ENCODE measurements at places on chromosomes 2 and 18.

GRCh38 chr2:28393114-28393836 is 617 bp downstream of the FOSL2 start:
- H3K4me3 ChIP-seq, result peak overlapping the region; percentile 66
- H3K36me3 ChIP-seq, result no peaks in the 10 kb centered on the region
- H3K27me3 ChIP-seq, result peaks cover 31% of the 10 kb centered on the region
- H3K4me1 ChIP-seq, result peaks cover 1% of the 10 kb centered on the region
- H3K27ac ChIP-seq, result no peak overlapping the region

GRCh38 chr2:157946919-157947557 is 70.9 kb upstream of the ACVR1 start:
- H3K4me1 ChIP-seq, result no peaks in the 10 kb centered on the region
- no peaks in the 10 kb centered on the region for H3K36me3 ChIP-seq
- DNase-seq, result no peak
- H3K27me3 ChIP-seq, result no peaks in the 10 kb centered on the region
- H3K27ac ChIP-seq, result no peak overlapping the region

DNA sequence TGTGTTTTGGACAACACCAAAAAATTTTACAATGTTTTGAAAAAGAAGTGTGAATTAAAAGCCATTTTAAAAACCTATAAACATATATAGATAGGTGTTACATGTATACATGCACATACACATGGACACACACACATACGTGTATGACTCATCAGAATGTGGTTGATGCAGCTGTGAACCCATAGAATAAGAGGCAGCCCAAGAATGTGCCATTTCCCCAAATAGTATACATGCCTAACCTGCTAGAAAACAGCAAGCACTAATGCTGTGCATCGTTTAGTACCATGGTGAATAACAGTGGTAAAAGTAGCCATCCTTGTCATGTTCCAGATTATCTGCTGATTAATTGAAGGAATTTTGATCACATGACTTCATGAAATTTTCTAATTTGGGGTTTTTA is 149.0 kb downstream of the DSEL start:
- no peaks in the 10 kb centered on the region for H3K4me1 ChIP-seq
- H3K36me3 ChIP-seq, result no peaks in the 10 kb centered on the region
- DNase-seq, result no peak
- no peak overlapping the region for H3K27ac ChIP-seq

DNA sequence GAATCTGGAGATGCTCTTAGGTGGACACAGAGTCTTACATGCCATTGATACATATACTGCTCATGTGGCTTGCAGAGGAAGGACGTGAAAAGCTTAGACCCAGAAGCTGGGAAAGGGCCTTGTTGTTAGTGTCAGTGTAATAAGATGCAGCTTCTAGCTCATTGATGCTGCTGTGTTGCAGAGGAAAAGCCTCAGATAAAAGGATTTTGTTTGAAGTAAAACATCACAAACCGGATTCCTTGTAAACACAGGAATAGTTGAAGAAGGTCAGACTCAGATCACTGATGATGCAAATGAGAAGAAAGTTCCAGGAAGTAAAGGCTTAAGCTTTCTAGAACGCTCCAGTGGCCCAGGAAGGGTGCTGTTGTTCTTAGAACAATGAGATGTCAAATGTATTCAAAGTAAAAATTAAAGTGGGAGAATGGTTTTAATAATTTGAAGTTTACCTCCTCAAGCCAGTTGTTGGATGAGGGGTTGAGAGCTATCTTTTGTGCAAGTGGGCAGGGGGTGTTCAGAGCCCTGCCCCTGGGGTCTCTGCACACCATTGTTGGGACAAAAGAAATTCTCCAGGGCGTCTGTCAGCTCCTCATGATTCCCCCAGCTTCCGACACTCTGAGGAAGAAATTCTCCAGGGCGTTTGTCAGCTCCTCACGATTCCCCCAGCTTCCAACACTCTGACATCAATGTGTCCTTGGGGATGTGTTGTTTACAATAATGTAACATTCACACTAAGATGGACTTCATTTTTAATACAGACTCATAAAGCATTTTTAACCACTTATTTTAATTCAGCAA is 61.3 kb upstream of the CHMP1B start:
- no peaks in the 10 kb centered on the region for H3K36me3 ChIP-seq
- H3K4me1 ChIP-seq, result peaks cover 3% of the 10 kb centered on the region
- no peak for DNase-seq
- no peak overlapping the region for H3K4me3 ChIP-seq
- H3K27me3 ChIP-seq, result no peaks in the 10 kb centered on the region

DNA sequence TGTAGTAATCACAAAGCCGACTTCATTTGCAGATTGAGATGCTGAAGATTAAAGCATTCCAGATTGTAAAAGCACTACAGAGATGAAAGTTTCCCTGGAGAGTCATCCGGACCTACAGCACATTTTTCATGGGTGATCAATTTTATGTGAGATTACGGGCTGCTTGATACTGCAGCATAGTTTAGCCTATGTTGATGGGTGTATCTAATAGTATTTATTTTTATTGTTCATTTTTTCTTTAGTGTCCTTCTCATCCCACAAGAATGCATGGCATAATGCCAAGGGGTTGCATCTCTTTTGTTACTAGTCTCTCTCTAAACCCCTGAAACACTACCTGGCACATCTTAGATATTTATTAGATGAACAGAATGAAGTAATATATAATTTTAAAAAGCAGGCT is 240.4 kb downstream of the MBD2 start:
- no peaks in the 10 kb centered on the region for H3K27me3 ChIP-seq
- DNase-seq, result no peak
- no peaks in the 10 kb centered on the region for H3K4me1 ChIP-seq
- H3K27ac ChIP-seq, result no peak overlapping the region
- H3K4me3 ChIP-seq, result no peak overlapping the region

GRCh38 chr2:50133766-50134165 is 898.2 kb downstream of the NRXN1 start:
- H3K4me1 ChIP-seq, result no peaks in the 10 kb centered on the region
- H3K27me3 ChIP-seq, result no peaks in the 10 kb centered on the region
- no peak overlapping the region for H3K4me3 ChIP-seq
- no peaks in the 10 kb centered on the region for H3K36me3 ChIP-seq
- no peak overlapping the region for H3K27ac ChIP-seq
- DNase-seq, result no peak

- no peaks in the 10 kb centered on the region for H3K4me1 ChIP-seq
- no peaks in the 10 kb centered on the region for H3K27me3 ChIP-seq
- no peaks in the 10 kb centered on the region for H3K36me3 ChIP-seq
- no peak overlapping the region for H3K27ac ChIP-seq
Observed at GRCh38 chr18:35128675-35129074, 87.5 kb downstream of the MAPRE2 start.

DNA sequence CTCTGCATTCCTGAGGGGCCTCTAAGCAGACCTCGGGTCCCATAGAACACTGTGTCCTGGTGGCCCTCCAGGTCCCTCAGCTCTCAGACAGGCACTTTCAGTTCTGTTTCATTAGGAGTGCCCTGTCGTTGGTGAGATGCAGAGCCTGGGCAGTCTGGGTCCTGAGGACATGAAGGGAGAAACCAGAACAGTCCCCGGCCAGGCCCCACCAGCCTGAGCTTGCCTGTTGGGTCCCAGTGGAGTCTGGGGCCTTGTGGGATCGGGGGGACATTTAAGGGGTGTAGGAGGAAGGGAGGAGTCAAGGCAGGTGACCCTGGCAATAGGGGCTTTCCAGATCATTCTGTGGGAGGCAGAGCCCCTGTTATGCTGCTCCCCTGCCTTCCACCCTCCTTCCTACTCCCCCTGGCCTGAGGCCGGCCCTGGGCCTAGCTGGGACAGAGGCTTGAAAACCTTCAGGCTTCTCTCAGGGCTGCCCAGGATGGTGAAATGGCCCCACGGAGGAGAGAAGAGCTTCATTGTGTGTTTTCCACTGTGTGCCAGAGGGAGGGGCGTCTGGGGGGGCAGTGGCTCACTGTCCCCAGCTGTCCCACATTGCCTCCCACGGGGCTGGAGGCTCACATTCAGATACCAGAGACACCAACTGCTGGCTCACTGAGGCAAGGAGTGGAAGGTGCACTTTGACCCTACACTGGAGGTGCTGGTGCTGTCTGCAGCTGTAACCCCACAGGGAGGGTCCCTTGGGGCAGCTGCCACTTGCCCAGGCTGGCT is 26.6 kb upstream of the CATIP start:
- H3K4me1 ChIP-seq, result peaks cover 5% of the 10 kb centered on the region
- DNase-seq, result no peak
- H3K27me3 ChIP-seq, result no peaks in the 10 kb centered on the region
- H3K27ac ChIP-seq, result no peak overlapping the region
- H3K36me3 ChIP-seq, result no peaks in the 10 kb centered on the region

- no peak overlapping the region for H3K27ac ChIP-seq
- peaks cover 4% of the 10 kb centered on the region for H3K4me1 ChIP-seq
- no peak overlapping the region for H3K4me3 ChIP-seq
- peaks cover 10% of the 10 kb centered on the region for H3K27me3 ChIP-seq
Observed at GRCh38 chr18:48402953-48403352, 6.2 kb downstream of the ZBTB7C start.

DNA sequence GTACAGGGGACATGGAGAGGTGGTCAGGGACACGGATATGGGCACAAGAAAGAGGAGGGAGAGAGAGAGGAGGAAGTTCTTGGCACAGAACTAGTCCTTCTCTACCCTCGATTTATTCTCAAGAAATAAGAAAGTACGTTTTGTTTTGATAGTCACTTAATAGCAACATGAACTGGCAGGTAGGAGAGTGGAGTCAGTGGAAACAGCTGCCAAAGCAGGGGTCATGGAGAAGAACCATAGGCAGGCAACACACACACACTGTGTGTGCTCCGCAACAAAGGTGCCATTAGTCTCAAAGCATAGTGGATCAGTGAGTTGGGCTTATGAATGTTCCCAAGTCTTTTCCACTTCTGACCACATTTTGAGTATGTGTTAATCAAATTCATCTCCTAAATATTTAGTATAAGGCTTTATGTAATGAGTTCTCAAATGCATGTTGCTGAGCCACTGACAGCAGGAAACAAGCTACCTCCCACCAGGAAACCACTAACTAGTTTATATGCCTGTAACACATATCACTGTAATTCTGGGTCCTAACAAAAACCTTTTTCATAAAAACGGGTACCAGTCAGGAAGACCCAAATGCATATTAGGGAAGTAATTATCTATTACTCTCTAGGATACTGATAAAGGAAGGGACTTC is 41.1 kb downstream of the IWS1 start:
- DNase-seq, result no peak
- no peak overlapping the region for H3K27ac ChIP-seq
- H3K4me3 ChIP-seq, result no peak overlapping the region
- peaks cover 29% of the 10 kb centered on the region for H3K36me3 ChIP-seq

DNA sequence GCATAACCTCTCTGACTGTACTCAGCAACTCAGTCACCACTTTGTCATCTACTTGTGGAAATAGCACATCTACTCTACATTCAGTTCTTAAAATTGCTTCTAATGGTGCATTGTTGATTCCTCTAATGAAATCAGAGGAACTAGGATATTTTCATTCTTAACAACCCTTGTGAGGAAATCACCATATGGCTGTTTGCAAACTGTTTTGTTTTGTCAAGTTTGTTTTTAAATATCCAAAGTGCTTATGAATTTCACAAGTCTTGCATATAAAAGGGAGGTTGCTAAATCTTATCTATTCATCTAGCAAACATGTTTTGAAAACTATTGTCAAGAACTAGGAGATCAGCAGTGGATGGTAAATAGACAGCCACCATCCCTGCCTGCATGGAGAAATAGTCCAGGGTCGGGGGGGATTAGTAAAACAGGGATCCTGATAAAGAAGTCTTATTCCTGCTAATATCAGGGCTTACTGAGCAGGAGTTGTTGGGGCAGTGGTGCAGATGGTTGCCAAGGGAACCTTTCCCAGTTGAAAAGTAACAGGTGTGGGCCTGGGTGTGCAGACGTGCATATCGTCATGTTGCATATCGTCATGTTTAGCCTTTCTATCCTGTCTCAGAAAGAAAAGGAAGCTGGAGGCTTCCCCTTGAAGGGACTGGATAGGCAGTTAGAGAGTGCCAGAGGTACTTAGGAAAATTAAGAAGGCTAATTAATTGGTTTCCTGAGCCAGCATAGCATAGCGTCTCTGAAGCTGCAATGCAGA is 7.5 kb upstream of the MYO3B start:
- no peak overlapping the region for H3K27ac ChIP-seq
- H3K36me3 ChIP-seq, result no peaks in the 10 kb centered on the region
- no peaks in the 10 kb centered on the region for H3K27me3 ChIP-seq
- no peak overlapping the region for H3K4me3 ChIP-seq
- DNase-seq, result no peak

GRCh38 chr2:113685471-113685870 is 58.4 kb downstream of the RABL2A start:
- H3K27me3 ChIP-seq, result no peaks in the 10 kb centered on the region
- H3K4me3 ChIP-seq, result no peak overlapping the region
- H3K36me3 ChIP-seq, result no peaks in the 10 kb centered on the region
- H3K4me1 ChIP-seq, result no peaks in the 10 kb centered on the region
- H3K27ac ChIP-seq, result no peak overlapping the region
- DNase-seq, result no peak

GRCh38 chr2:216477283-216478035 is 21.2 kb upstream of the RPL37A start:
- no peak for DNase-seq

- DNase-seq, result no peak
- no peaks in the 10 kb centered on the region for H3K27me3 ChIP-seq
- peaks cover 5% of the 10 kb centered on the region for H3K4me1 ChIP-seq
- H3K27ac ChIP-seq, result no peak overlapping the region
- no peaks in the 10 kb centered on the region for H3K36me3 ChIP-seq
Observed at GRCh38 chr18:28831476-28831875, 654.5 kb upstream of the CDH2 start.

DNA sequence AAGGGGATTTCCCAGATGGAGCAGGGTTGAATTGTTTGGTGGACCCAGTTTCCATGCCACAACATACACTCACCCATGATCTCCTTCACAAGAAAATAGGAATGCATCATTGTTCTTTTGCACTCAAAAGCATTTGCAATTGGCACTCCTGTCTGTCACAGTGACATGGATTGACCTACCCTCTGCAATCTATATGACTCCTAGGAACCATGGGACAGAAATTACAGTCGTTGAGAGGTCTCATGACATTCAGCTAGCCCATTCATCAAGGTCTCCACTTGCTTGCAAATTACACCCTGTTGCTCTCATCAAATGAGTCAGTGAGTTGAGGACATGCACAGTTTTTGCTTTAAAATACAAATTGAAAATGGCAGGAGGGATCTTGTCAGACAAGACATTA is 448.5 kb downstream of the LPIN1 start:
- no peak for DNase-seq
- no peak overlapping the region for H3K4me3 ChIP-seq
- H3K4me1 ChIP-seq, result no peaks in the 10 kb centered on the region
- no peak overlapping the region for H3K27ac ChIP-seq
- H3K36me3 ChIP-seq, result no peaks in the 10 kb centered on the region
- no peaks in the 10 kb centered on the region for H3K27me3 ChIP-seq

DNA sequence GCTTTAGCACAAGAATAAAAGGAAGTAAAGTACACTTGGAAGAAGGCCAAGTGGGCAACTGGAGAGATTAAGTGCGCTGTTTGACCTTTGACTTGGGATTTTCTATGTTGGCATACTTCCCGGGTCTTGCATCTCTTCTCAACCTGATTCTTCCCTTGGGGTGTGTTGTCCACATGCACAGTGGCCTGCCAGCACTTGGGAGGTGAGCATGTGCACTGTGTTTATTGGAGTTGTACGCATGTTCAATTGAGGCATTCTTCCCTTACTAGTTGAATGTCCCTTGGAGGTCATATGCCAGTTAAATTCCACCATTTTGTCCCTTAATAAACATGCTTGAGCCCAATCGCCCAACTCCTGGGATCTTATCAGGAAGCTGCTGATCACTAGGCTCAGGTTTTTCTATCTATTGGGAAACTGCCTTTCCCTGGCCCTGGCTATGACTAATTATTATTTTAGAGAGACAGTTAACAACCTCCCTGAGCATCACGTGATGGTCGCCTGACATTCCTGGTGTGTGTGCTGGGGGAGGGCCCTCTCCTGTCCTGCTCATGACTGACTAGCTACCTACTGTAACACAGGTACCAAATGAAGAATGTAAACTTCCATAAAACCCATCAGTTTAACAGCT is 62.5 kb upstream of the RAPGEF4 start:
- DNase-seq, result no peak
- no peak overlapping the region for H3K27ac ChIP-seq
- H3K4me3 ChIP-seq, result no peak overlapping the region
- H3K27me3 ChIP-seq, result no peaks in the 10 kb centered on the region
- H3K36me3 ChIP-seq, result no peaks in the 10 kb centered on the region

Data from iPS DF 6.9 (cell line).